ENCODE measurements at places on chromosomes 1 and 21.

GRCh38 chr1:25550683-25551310 is 7.4 kb downstream of the LDLRAP1 start:
- no peak for DNase-seq

DNA sequence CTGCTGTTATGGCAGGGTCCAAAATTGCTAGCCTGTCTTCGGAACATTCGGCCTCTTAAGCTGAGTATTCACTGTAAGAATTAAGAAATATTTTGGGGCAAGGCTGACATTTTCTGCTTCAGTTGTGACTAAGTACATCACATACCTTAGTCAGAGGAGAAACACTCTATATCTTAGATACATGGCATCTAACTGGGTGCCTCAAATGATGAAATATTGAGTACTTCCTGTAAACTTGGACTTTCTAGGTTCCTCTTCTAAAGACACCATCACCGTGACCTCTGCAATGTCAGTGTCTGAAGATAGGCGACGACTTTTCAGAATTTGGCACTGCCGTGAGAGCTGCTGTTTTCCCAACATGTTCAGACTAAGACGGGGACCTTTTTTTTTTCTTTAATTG is 65.6 kb downstream of the PCBP3 start:
- DNase-seq, result no peak

GRCh38 chr21:35225573-35225972 is 176.5 kb upstream of the RUNX1 start:
- no peak for DNase-seq

DNA sequence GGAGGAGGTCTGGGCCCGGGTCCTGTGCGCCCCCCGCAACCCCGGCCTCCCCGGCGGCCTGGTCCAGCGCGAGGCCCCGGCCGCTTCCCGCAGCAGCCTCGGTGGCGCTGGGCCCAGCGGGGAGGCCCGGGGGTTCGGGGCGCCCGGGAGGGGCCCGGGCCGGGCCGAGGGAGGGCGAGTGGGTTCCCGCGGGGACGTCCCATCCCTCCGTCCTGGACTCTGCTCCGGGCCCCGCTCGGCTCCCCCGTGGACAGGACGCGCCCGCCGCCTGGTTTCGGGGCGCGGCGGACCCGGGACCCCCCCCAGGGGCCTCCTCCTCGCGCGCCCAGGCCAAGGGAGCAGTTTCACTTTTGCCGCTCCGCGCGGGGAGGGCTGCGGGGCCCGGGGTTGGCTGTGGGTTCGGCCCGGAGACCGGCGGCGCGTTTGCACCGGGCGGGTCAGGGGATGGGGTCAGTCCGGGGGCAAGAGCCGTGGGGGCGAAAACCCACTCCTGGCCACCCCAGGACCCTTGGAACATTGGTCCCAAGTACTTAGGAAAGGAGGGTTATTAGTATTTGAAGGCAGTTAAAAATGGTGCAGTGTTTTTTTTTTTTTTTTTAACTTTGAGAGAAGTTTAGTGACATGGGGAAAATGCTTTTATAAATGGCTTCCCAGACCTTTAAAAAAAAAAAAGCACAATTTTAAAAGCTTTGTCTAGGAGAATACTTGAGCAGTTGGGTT is 677 bp downstream of the AGPAT3 start:
- DNase-seq, result no peak

GRCh38 chr21:32096411-32096810 is 182.4 kb downstream of the MIS18A start:
- DNase-seq, result no peak

- DNase-seq, result no peak
Measured at GRCh38 chr1:77164434-77164944, 54.7 kb downstream of the PIGK start.

GRCh38 chr1:26536521-26536920 is 7.0 kb downstream of the RPS6KA1 start:
- DNase-seq, result no peak

DNA sequence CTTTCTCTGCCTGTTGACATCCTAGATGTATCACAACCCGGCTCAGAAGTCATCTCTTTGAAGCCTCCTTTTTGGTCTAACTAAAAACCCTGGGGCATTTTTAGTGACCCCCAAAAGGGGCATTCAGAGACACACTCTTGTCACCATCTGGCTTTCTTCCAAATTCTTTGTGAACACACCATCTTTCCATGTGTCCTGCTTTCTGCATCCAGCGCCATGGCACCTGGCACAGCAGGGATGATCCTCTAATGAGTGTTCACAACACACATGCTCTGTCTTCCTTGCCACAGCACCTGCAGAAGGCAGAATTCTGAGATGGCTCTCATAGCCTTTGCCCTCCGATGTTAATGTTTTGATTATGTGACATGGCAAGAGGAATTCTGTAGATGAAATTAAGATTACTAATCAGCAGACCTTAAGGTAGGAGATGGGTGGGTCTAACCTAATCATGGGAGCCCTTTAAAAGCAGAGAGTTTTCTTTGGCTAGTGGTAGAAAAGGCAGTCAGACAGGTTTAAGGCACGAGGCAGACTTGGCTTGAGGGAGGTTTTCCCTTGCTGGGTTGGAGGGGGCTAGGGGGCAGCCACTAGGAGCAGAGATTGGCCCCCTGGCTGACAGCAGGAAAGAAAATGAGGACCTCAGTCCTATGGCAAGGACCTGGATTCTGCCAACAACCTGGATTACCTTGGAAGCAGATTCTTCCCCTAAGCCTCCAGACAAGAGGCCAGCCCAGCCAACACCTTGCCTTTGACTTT is 4.9 kb upstream of the TMEM61 start:
- no peak for DNase-seq

GRCh38 chr1:38776466-38777065 is 83.0 kb downstream of the RRAGC start:
- DNase-seq, result no peak

GRCh38 chr1:76303340-76303717 is 228.8 kb downstream of the ST6GALNAC3 start:
- no peak for DNase-seq

- DNase-seq, result no peak
Measured at GRCh38 chr1:12690156-12690555, 25.8 kb upstream of the AADACL3 start.

DNA sequence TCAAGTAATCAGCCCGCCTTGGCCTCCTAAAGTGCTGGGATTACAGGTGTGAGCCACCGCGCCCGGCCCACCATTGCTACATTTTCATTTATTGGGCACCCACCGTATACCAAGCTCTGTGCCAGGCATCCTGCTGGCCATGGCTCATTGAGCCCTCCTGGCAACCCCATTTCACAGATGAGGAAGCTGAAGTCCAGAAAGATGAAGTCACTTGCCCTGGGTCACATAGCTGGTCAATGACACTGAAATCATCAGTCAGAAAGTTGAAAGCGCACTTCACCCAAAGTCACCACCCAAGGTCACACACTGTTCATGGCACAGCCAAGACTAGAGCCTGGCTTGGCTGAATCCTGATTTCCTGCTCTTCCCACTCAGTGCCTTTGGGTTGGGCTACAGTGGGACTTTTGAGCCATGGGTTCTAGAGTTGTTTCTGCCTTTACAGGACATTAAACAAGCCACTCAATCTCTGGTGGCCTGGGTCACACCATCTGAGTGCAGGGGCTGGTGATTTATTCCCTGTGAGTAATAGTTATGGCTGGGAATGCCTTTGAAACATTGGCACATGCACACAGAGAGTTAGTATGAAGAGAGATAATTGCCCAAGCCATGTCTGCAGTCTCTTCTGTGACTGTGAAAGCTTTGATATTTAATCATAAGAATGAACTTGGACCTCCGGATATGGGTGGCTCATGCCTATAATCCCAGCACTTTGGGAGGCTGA is 16.0 kb upstream of the ARHGEF10L start:
- DNase-seq, result no peak

- no peak for DNase-seq
Measured at GRCh38 chr1:224300346-224300745, 29.6 kb downstream of the NVL start.

DNA sequence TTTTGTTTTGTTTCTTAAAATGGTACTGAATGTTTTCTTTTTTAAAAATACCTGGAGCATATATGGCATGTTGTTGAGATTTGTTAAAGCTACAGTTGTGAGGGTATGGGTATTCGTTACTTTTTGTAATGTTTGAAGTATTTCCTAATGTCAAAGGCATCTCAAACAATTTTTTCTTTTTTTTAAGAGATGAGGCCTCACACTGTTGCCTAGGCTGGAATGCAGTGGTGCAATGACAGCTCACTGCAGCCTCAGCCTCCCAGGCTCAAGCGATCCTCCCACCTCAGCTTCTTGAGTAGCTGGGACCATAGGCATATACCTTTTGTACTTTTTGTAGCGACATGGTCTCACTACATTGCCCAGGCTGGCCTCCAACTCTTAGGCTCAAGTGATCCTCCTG is 16.1 kb downstream of the CLCN6 start:
- no peak for DNase-seq

DNA sequence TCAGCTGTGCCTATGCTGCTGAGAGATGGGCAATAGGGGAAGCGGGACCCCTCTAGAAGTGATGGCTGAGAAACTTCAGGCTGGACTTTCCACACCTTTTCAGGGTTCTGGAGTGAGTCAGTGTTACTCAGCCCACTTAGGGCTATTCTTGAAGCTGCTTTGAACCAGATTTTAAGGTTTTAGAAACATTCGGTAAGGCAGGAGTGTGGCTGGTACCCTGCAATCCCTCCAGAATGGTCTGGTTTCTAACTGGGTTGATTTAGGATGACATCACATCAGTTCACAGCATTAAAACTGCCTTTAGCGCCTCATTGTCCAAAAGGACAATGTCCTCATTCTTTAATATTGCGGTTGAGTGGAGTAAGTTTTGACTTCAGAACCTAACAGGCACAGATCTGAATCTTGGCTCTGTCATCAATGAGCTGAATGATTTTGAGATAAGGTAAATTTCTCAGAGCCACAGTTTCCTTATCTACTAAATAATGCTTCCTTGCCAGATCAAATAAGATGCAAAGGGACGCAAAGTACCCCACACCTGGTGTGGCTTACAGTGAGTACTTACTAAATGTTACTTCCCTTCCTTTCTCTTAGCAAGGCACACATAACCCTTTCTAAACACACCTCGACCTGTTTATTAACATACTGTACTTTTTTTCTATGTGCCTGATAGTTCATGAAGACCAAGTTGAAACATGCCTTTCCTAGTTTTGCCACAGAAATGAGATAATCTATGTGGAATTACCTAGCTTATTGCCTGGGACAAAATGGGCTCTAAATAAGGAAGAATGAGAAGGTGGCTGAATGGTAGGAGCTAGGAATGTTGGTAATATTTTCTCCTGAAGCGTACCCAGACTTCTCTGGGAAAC is 209.8 kb downstream of the ROR1 start:
- DNase-seq, result no peak

DNA sequence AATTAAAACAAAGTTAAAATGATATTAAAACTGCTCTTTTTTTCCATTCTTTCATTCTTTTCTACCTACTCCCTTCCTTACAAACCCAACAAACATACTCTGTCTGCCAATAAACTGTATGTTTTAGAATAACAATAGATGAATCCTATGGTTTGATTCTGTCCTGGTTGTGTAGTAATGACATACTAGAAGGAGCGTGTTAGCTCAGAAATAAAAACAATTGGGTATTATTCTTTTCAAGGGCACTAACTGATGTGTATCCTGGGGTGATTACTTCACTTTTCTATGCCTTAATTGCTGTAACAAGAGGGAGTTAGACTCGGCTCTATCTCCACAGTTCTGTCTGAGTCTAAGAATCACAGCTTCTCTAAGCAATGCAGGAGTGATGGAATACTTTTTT is 194.4 kb downstream of the GIPC2 start:
- no peak for DNase-seq

DNA sequence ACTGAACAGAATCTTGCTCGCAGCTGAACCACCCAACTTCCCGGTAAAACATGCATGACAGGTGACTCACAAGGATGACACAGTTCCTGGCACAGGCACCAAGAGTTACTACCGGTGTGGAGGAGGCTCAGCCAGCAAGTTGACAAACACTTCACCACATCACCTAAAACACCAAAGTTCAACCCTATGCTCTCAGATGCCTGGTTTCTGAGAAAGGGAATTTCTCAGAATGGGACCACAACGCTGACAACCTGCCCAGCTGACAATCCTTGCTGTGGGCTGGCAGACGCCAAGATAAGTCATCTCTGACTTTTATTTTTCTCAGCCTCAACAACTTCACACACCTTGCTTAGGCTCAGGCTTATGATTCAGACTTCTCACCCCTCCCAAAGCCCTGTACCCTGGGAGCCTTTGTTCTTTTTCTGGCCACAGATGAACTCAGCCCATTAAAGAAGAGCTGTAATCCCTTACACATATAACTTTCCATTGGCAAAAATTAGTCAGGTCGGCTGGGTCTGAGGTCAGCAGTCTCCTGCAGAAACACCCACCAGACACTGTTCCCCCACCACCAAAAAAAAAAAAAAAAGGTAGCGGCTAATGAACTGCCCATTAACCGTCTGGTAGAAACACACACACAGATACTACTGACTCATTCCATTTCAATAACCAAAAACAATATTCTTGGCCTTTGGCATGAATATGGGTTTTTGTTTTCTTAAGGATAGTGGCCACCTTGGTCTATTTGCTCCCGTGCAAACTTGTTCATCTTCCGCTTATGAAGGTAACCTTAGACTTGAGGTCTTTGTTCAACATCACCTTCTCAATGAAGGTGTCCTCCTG is 10.8 kb upstream of the TIAM1 start:
- DNase-seq, result peak; percentile 72

- no peak for DNase-seq
Measured at GRCh38 chr1:91798241-91798648, 87.7 kb downstream of the TGFBR3 start.

DNA sequence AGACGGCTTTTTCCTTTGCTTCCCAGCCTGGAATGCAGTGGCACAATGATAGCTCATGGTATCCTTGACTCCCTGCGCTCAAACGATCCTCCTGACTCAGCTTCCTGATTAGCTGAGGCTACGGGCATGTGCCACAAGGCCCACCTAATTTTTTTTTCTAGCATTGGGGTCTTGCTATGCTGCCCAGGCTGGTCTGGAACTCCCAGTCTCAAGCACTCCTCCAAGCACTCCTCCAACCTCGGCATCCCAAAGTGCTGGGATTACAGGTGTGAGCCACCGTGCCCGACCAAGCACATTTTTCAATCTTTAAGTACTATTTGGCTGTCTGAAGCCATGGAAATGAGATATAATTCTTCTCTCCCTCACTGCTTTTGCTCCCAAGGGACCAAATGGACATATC is 58.7 kb downstream of the MAB21L3 start:
- DNase-seq, result no peak

DNA sequence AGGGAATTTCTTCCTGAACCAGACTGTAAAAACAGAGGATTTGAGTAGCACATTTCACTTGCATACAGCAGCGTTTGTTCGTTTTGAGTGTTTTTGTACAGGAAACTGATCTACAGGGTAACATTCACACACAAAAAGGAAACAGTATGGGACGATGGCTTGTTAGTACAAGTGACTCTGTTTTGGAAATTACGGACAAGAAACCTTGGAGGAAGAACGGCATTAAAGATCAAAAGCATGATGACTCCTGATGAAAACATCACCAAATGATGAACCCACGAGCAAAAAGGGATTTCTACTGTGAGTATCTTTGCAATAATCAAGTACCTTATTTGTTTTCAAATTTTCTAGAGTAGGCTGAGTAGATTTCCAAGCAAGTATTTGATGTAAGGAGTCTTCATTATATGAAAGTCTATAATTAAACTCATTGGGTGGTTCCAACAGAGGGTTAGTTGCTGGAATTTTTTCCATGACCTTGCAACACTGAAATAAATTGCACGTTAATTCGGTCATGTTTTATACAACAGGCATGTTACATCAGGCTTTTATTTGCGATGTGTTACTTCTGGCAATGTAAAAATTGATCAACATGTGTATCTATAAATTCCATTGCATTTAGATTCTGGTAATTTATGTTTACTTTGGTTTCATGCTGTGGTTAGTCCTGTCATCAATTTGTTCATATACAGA is 76.7 kb upstream of the KCNK2 start:
- DNase-seq, result no peak
